ENCODE measurements at places on chromosomes 7 and 10.

GRCh38 chr10:109746861-109747260, 176.4 kb downstream of the XPNPEP1 start:
- DNase-seq = no peak

GRCh38 chr10:73774637-73775036, 7.2 kb upstream of the CHCHD1 start:
- no peak for DNase-seq

DNA sequence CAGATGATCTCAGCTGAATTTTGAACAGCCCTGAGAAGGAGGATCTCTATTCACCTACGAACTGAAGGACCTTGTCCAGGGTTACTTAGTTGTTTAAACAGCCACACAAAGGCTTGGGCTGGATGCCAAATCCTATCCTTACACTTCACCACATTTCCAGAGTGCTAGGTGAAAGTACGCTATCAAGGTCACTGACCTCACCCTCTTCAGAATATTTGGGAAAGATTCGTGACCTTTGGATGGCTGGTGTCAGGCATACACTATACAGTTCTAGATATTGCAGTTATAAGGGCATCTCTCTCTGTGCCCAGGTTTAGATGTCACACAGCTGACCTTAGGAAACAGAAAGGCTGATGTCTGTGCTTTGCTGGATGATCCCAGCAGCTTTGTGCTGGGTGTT, 61.2 kb upstream of the ABLIM1 start:
- no peak for DNase-seq

DNA sequence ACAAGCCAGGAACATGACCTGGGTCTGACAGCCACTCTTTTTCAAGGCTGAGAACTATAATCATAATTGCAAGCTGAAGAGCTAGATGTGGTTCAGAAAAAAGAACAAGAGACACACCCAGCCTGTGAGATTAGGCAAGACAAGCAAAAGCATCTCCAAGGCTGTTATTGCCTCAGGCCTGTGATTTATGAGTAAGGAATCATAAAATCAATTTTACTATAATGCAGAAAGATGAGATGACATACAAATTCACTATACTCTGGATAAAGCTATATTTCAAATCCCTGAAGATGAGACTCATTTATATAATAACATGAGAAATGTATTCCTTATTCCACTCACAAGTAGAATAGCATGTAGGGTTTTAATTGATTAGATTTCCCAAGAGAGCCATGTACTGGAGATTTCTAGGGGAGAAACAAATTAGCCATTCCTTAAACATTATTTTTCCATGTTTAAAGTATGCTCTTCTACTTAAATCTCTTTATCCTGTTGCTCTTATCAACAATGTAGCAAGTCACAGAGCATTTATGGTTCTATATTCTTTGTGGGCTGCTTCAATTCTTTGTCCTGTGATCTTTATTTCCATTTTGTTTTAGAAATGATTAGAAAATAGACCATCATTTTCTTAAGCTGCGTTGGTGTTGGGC, 47.4 kb downstream of the FHIP2A start:
- DNase-seq = no peak

DNA sequence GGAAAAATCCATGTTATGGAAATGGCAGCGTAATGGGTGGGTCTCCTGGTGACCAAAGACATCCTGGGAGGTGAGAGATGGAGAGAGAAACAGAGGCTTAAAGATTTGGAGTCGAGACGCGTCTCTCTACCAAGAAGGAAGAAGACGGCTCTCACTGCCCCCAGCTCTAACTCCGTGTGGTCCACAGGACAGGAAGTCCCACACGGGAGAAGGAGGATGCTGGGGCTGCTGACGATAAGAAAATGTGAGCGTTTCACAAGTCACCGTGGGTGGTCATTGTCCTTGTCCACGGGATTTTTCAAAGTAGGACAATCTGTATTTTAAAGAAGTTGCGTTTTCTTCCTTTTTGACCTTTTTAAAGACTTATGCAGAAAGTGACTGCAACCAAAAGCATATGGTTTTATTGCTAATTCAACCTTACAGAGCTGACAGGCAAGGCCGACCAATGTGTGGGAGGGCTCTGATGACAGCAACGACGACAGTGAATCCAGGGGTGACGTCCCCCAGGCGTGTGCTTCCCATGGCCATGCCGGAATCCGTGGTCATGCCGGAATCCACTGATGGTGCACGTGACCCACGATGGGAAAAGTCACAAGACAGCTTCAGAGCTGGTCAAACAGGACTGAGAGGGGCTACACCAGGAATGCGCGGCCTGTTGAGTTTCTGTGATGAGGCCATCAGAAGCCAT, 341.2 kb downstream of the PTPRN2 start:
- no peak for DNase-seq

GRCh38 chr7:151142686-151143040, 24.8 kb downstream of the GBX1 start:
- no peak for DNase-seq

GRCh38 chr7:44854644-44855364, 6.9 kb upstream of the H2AZ2 start:
- no peak for DNase-seq

- DNase-seq = no peak
Observed at GRCh38 chr10:131200856-131201470, 110.6 kb downstream of the TCERG1L start.

DNA sequence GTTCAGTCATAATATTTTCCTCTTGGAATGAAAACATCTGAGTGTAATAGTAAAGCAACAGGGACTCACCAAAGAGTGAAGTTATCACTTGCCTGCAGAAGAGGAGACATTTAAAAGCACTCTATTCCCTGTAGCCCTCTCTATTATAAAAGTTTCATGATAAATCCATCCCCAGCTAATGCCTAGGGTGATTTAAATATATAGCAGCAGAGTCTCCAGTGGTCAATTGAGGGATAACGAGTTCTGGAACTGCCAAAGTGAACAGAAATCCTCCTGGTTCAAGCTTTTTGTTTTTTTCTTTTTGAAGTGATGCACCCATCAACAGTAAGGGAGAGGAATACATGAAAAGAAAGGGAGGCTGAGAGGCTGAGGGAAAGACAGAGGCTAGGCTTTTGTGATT, 87.3 kb downstream of the EVX1 start:
- no peak for DNase-seq

DNA sequence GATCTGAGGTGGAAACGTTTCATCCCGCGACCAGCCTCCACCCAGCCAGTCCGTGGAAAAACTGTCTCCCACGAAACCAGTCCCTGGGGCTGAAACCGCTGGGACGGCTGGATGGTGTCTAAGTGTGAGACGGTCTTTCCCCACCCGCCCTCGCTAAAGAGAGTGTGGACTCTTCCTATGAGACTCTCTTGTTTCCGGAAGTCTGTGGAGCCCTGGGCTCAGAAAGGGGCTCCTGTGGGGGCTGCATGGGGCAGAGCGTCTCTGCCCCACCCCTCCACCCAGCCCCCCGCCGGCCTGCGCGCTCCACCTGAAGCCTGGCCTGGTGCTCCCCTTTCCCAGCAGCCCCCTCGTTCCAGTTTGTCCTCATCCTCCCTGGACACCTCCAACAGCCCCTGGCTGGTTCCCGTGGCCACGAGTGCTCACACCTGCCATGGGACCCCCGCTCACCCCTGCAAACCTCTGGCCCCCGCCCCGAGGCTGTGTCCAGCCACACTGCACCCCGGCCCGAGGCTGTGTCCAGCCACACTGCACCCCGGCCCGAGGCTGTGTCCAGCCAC, 28.7 kb downstream of the CFAP46 start:
- no peak for DNase-seq

GRCh38 chr10:95482501-95483233, 78.5 kb downstream of the SORBS1 start:
- no peak for DNase-seq

DNA sequence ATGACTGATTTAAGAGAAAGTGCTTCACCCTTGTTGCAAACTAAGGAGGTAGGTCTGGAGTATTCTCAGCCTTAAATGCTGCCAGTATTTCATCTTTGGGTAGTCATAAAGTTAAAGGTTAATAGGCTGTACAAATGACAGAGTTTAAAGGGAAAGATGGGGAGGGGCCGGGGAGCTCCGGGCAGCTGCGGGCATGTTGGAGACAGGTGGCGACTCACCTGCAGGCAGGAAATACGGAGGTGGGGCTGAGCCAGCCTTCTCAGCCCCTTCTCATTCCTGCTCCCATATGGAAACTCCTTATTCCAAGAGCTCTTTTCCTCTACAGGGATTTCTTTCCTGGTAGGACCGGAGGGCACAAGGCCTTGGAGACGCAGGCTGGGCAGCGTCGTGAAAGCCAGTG, 31.8 kb upstream of the HMX3 start:
- DNase-seq = no peak

DNA sequence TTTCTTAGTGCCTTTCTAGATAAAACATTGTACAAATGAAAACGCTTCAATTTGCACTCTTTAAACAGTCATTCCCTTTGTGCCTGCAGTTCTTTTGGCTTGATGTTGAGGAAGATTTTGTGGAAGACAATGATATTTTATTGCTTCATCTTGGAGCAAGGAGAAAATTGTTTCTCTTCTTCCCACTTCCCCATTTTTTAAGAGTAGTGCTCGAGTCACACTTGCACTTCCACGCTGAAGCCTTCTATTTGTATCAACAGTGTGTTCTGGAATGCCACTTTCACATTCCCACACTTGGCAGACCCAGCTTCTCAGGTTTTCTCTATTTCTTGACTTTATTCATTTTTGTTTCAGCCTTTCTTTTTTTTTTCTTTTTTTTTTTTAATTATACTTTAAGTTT, 369.3 kb downstream of the PAXIP1 start:
- DNase-seq = no peak

DNA sequence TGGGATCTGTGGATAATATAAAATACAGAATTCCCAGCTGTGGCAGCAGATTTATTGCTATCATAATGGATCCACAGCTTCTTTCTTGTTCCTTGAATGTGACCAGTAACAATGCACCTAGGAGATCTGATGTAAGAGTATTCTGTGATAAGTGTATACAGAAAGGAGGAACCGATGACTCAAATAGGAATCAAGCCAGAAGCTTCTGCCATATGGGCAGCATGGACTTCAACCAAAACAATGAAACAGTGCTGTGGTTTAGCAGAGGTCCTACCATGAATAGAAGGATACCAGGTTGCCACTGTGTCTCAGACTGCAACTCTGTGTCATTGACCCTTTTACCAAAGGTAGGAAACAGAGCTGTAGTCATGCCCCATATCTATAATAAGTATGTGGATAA, 81.8 kb downstream of the PTPRZ1 start:
- DNase-seq = no peak

GRCh38 chr10:119398996-119399395, 143.5 kb downstream of the RGS10 start:
- DNase-seq = no peak

- no peak for DNase-seq
Observed at GRCh38 chr10:131978366-131978765, 3.4 kb downstream of the BNIP3 start.

DNA sequence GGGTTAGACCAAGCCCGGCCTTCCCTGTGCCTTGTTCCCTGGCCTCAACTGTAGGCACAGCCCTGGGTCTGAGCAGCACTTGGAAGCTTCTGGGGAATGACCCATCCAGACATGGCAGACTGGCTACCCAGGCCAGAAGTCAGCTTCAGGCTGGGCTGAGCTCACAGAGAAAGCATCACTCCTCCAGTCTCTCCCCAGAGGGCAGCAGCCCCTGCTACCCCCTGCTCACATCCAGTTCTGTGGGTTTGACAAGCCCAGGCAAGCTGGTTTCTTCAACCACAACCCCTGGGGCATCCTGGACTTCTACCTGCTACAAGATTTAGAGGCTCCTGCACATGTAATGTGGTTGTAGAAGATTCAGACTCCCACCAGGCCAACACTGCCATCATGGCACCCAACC, 9.0 kb downstream of the C10orf71 start:
- no peak for DNase-seq

All from activated CD8-positive, alpha-beta memory T cell treated with anti-CD3 and anti-CD28 coated beads for 1 hour (primary cell).